ENCODE measurements at places on chromosomes 1 and 21.

- DNase-seq = no peak
Measured at GRCh38 chr1:160330119-160330518, 12.9 kb downstream of the COPA start.

- DNase-seq = no peak
Measured at GRCh38 chr1:211833174-211833820, 2.7 kb upstream of the LPGAT1 start.

DNA sequence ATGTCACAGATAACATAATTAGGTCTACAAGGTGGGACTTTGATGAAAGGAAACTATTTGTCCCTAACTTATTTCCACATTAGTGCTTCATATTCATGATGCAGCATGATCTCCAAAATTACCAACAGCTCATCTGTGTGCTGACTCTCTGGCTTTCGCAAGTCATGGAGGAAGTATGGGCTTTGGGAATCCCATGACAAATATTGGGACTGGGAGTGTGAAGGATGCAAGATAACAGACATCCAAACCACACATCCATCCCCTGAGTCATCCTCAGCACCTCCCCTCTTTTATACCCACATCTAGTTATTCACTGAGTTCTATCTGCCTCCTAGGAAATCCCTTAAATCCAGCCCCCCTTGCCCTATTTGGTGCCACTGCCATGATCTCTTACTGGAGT is 102.8 kb upstream of the COL24A1 start:
- no peak for DNase-seq

DNA sequence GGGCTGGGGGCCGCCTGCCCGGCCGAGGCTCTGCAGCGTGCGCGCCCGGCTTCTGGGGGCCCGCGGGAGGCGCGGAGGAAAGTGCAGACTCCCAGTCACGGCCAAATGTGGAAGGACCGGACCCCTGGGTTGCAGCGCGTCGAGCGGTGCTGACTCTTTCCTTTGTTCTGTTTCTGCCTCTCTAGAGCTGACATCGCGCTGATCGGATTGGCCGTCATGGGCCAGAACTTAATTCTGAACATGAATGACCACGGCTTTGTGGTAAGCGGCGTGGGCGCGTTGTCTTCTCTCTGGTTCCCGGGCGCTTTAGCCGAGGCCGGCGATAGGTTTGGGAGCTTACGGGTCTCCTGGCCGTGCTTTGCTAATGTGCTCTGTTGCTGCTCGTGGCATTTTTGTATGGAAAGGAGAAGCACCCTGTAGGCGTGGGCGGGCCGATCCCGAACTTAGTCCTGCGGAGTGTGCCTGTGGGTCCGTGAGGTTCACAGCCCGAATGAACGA is 629 bp downstream of the PGD start:
- no peak for DNase-seq

DNA sequence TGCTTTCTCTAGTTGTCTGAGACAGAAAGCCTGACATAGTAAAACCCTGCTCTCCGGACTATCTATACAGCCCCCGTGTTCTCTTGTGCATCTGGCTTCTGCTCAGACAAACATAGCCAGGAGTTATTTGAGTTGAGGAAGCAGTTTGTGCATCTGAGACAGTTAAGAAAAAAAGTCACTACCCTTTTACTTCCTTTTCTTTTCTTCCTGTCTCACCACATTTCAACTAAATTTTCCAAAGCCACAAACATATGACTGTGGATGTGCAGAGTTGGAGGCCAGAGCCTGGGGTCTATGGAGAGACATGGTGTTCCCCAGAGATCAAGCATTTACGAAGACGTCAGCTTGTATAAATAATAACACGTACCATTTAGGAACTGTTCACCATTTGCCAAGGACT is 158.5 kb upstream of the FGGY start:
- DNase-seq = no peak

- DNase-seq = no peak
Measured at GRCh38 chr1:30761381-30762151, 4.0 kb upstream of the LAPTM5 start.

DNA sequence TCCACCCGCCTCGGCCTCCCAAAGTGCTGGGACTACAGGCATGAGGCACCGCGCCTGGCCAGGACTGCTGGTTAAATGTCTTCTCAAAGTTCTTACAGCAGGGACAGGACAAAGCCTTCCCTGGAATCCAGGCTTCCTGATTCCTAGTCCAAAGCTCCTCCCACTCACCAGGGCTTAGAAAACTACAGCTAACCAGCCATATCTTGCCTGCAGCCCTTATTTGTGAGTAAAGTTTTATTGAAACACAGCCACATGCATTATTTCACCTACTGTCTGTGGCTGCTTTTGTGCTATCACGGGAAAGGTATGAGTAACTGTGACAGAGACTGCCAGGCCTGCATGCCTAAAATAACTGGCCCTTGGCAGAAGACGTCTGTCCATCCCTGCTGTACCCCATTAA is 24.4 kb downstream of the TMCO4 start:
- DNase-seq = no peak

- DNase-seq = no peak
Measured at GRCh38 chr1:109793486-109794318, 30.0 kb upstream of the EPS8L3 start.

DNA sequence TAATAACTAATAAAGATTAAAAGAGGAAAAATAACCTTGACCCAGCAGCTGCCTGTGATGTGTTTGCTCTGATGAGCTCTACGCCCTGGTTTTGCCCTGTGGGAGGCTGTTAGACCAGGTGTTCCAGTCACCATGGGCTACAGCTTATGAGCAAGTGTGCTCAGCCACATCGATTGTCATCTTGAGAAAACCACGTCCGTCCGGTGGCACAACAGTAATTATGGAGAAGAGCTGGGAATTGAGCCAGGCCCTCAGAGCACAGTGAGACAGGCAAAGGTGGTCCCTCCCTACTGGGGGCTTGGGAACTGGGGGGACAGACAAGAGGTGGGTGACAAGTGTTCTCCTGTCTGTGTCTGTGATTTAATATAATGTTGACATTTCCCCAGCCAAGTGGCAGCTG is 420.5 kb downstream of the MATN1 start:
- DNase-seq = peak; percentile 41

GRCh38 chr1:70790232-70790923 is 257.2 kb downstream of the PTGER3 start:
- DNase-seq = peak; percentile 99

- DNase-seq = peak; percentile 1
Measured at GRCh38 chr1:71339238-71339637, 258.4 kb upstream of the ZRANB2 start.

DNA sequence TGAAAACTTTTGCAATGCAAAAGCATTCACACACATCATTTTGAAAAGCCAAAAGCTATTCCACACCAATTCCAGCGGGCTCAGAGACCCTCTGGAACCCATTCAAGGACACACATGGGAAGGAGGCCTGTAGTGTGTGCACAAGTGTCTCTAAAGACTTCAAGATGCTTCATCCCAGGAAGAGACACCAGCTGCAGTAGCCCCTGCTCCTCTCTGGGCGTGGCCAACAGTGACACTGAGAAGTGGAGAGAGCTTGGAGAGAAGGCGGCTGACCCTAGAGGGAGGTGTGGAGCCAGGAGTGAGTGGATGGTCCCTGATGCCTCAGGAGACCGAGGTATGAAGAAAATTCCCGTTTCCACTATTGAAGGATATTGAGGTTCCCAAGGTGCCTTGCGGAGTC is 14.9 kb upstream of the TNNI1 start:
- DNase-seq = no peak

DNA sequence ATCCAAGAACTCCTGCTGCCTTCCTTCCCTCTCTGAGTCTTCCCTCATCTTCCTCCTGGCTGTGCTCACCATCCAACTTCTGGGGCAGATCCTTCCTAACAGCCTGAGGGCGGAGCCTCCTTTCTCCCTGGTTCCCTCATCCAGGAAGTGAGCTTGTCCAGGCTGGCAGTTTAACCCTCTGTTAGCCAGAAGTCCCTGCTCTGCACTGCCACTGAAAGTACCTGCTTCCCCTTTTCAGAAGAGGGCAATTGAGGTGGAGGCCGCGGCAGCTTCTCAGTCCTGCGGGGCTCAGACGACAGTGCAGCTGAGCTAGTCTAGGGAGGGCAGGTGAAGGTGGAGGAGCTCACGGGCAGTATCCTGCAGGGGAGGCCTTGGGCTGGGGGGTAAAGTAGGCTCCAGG is 149.1 kb downstream of the FCRL5 start:
- DNase-seq = no peak

- DNase-seq = no peak
Measured at GRCh38 chr1:152768847-152769533, 6.0 kb upstream of the LCE1F start.

DNA sequence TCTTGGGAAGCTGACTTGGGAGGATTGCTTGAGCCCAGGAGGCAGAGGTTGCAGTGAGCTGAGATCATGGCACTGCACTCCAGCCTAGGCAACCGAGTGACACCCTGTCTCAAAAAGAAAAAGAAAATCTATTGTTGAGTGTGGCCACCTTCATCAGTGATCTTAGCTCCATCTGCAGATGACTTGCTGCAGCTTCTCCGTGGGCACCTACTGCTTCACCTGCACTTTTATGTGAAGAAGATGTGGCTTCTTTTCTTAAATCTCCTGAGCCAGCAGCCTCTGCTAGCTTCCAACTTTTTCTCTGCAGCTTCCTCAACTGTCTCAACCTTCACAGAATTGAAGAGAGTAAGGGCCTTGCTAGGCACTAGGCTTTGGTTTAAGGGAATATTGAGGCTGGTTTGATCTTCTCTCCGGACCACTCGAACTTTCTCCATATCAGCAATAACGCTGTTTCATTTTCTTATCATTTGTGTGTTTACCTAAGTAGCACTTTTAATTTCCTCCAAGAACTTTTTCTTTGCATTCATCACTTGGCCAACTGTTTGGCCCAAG is 28.0 kb downstream of the AGPAT3 start:
- no peak for DNase-seq

DNA sequence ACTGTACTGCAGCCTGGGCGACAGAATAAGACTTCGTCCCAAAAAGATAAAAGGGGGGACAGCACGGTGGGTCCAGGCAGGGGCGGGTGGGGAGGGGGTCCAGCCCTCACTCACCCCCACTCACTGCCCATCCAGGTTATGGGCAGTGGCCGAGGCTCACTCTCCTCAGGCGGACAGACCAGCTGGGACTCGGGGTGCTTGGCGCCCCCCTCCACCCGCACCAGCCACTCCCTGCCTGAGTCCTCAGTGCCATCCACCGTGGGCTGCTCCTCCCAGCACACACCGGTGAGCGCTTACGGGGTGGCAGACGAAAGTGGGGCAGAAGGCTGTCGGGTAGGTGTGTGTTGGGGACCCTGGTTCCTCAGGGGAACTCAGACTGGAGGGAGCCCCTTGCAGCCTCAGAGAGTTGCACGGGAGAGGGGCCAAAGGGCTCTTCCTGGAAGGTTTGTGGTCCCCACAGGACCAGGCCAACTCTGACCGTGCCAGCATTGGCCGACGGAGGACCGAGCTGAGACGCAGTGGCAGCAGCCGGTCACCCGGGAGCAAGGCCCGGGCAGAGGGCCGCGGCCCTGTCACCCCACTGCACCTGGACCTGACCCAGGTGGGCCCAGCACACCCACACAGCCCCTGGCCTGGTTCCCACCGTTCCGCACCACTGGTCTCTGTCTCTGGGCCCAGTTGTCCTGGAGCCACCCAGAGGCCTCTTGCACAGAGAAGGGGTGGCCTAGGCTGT is 6.6 kb downstream of the PLEKHN1 start:
- no peak for DNase-seq

DNA sequence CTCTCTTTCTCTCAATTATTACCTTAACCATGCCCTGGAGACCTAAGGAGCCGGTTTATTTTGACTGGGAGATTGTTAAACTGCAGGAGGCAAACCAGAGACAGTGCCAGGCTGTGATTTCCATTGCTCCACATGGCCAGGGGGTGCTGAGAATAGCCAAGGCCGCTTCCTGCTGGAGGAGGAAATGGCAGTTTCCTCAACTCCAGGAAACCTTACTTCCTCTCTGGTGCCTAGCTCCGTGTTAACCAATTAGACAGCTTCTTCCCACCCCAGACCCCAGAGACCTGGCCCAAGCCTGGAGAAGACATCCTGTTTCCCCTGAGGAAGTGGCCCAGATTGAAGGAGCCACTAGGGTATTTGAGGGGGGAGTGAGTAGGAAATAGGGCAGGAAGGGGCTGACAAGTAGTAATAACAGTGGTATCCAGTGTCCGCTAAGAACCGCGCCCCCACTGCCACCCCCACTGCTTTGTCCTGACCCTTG is 161.2 kb downstream of the PLPP3 start:
- no peak for DNase-seq

GRCh38 chr1:10646347-10646861 is 150.0 kb downstream of the CASZ1 start:
- no peak for DNase-seq

DNA sequence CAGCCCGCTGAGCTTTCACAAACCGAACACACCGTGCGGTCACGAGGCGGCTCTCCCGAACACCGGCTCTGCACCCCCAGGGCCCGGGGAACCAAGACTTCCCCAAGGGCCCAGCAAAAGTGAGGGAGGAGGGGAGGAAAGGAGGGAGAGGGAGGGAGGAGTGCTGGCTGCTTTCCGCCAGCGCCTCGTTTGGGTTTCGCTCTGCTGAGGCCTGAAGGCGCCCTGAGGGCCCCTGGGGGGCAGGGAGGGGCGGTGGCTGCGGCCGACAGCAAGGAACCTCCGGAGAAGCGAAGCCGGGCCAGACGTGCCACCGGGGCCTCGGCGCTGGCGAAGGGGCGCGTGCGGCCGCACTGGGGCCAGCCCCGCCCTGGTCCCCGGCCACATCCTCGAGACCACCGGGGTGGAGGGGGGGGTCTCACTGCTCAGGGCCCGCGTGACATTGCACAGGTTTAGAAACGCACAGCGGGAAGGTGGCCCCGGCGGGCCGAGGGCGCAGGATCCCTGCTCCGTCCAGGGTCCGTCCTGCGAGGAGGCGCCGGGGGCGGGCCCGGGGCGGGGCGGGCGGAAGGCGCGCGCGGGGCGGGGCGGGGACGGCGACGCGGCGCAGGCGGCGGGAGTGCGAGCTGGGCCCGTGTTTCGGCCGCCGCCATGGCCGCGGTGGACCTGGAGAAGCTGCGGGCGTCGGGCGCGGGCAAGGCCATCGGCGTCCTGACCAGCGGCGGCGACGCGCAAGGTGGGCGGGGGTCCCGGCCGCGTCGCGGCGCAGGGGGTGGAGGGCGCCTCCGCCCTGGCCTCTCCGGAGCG is at the start of gene PFKL:
TSS of gene PFKL (plus strand) at position 596 of the 804 bp plus-strand sequence. CDS start at position 649, 53 bp downstream.
- peak; percentile 8 for DNase-seq

GRCh38 chr1:84145068-84145467 is 997 bp downstream of the PRKACB start:
- peak; percentile 51 for DNase-seq

DNA sequence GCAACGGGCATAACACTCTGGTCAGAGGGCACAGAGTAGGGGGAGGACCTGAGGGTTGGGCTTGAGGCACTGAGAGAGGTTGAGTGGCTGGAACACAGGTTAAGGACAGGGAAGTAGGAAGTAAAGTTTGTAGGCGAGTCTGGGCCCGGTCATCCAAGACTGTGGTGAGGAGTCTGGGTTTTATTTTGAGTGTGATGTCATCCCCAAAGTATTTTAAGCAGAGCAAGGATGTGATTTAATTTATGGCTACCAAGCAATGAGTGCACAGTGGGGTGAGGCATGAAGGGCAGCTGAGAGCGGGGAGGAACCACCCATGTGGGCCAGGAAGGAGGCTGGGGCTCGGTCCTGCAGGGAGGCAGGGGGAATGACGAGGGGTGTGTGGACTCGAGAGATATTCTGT is 11.2 kb upstream of the VWA5B1 start:
- DNase-seq = no peak

- no peak for DNase-seq
Measured at GRCh38 chr1:208515129-208515528, 270.9 kb upstream of the PLXNA2 start.

- DNase-seq = no peak
Measured at GRCh38 chr1:31040038-31040437, 25.5 kb downstream of the PUM1 start.

GRCh38 chr1:51555866-51556619 is 37.0 kb upstream of the EPS15 start:
- no peak for DNase-seq
